ENCODE measurements at places on chromosomes 11 and 22.

GRCh38 chr11:6943131-6943530 is 16.9 kb downstream of the ZNF215 start:
- no peak for DNase-seq

GRCh38 chr11:15347969-15348734 is 233.4 kb downstream of the INSC start:
- no peak for DNase-seq

DNA sequence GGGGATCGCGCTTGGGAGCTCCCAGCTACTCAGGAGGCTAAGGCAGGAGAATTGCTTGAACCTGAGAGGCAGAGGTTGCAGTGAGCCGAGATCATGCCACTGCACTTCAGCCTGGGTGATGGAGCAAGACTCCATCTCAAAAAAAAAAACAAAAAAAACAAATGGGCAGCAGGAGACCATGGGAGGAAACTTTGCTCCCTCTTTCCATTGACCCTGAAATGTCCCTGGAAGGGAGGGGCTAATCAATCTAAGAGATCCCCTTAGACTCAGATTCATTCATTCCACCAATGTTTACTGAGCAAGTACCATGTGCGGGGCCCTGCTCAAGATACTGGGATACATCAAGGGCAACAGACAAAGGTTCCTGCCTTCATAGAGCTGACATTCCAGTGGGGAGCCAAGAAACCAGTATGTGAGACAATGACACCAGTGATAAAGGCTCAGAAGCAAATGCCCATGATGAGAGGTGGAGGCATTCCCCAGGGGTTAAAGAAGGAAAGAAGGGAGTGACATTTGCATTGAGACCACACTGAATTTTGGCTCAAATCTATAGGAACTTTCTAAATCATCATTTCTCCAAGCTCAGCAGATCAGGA is 37.7 kb upstream of the TFIP11 start:
- DNase-seq: no peak

DNA sequence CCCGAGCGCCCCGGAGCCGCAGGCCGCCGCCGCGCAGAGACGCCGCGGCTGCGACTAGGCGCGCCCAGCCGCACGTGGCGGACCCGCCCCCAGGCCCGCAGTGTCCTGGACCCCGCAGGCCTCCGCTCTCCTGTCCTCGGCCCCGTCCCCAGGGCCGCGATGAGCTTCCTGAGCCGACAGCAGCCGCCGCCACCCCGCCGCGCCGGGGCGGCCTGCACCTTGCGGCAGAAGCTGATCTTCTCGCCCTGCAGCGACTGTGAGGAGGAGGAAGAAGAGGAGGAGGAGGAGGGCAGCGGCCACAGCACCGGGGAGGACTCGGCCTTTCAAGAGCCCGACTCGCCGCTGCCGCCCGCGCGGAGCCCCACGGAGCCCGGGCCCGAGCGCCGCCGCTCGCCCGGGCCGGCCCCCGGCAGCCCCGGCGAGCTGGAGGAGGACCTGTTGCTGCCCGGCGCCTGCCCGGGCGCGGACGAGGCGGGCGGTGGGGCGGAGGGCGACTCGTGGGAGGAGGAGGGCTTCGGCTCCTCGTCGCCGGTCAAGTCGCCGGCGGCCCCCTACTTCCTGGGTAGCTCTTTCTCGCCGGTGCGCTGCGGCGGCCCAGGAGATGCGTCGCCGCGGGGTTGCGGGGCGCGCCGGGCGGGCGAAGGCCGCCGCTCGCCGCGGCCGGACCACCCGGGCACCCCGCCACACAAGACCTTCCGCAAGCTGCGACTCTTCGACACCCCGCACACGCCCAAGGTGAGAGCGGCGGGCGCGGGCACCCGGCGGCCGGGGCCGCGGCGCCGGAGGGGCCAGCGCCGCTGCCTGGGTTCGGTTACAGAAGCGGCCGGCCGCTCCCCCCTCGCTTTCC is 528 bp downstream of the WEE1 start:
- no peak for DNase-seq

- DNase-seq: no peak
Observed at GRCh38 chr11:19276859-19277808, 36.4 kb upstream of the E2F8 start.

DNA sequence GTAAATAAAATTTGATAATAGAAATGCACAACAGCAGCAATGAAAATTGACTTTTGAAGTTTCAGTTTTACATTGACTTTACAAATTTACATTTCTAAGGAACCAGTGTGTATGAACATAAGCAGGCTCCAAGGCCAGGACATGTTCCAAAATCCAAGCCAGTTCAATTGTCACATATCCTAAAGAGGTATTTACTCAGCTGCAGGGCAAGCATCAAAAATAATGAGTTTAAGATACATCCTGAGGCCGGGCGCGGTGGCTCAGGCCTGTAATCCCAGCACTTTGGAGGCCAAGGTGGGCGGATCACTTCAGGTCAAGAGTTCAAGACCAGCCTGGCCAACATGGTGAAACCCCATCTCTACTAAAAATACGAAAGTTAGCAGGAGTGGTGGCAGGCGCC is 39.0 kb upstream of the AKIP1 start:
- no peak for DNase-seq

- no peak for DNase-seq
Observed at GRCh38 chr11:68053981-68054812, 15.4 kb downstream of the TCIRG1 start.

DNA sequence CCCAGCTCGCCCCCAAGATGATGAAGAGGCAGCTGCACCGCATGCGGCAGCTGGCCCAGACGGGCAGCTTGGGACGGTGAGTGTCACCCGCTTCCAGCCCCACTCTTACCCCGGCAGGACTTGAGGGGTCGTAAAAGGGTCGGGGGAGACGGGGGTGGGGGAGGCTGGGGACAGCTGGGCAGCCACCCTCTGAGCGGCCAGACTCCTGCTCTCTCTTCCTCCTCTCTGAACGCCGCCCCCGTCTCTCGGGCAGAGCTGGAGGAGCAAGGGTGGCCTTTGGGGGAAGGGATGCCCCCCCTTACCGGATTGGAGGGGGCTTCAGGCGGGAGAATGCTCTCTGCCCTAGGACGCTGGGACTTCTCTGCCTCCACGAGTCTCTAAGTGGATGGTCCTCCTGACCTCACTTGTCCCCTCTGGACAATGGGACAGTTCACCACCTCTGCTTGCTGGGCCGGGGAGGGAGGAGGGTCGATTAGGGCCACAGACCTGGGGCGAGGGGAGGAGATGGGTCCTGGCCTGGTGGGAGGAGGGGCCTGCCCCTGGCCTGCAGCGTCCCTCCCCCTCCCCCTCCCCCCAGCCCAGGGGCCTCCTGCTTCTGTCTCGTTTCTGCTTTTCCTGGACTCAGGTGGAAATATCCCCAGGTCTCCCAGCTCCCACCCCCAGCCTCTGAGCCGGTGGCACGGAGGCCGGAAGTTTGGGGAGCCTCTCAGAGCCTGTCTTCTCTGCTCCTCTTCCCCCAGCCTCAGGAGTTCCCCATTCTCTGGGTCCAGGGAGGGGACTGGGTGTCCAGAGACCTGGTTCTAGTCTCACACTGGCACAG is 512 bp downstream of the SH3BP1 start:
- DNase-seq: peak; percentile 41

DNA sequence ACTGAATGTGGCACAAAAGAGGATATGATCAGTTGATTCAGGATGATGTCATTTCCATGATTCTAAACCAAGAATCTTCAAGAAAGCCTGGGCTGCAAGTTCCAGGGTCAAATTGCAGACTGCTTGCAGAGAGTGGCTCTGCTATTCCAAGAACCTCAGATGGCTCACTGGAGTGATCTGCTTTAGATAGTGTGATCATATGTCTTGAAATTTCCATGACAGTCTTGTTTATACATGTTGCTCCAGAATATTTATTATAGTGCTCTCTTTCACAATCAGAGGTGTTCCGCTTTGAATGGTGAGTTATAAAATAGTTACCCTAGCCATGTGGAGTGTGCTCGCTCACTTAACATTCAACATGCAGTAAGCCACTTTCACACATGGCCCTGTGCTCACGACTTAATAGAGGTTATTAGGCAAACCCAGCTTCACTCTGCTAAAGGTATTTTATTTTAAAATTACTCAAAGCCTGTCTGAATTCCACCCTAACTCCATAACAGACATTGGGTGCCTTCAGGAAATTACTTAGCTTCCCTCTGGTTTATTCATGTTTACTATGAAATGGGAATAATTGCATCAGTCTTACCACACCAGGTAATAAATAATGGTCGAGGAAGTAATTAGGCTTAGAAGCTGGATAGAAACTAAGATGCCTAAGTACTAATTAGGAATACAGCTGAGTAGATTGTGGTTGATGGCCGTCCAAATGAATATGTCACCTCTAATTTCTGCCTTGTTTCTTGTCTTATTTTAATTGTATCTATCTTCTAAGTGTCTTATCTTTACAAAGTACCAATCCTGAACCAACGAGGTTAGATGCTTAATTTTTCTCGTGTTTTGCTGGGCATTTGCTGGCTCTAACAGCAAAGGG is 187.9 kb downstream of the ETS1 start:
- DNase-seq: no peak

DNA sequence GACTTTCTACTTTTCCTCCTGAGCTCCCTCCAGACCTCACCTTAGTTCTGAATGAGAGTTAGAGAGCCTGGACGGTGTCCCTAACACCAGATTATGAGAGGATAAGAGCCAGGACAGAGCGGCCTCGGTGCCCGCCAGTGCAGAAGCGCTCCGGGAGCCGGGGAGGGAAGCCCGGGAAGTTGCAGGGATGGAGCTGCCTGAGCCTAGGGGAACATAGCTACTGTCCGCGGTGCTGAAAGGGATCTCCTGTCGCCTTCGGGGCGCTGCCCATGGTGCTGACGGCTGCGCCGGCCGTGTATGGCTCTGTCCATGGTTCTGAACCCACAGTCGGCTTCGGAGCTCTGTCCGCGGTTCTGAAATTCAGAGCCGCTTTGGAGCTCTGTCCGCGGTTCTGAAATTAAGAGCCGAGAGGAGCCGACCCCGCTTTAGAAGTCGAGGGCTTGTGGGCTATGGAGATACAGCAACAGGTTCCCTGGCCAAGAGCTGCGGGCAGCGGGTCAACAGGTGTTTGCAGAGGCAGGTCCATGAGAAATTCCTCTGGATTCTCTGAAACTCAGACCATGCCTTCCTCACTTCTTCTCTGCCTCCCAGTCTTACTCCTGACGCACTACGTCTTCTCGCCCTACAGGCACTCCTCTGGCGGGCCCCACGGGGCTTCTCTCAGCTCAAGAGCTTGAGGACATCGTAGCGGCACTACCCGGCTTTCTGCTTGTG is 814 bp downstream of the NPAS4 start:
- DNase-seq: peak; percentile 90

GRCh38 chr11:109772892-109773291 is 320.3 kb upstream of the ZC3H12C start:
- no peak for DNase-seq

DNA sequence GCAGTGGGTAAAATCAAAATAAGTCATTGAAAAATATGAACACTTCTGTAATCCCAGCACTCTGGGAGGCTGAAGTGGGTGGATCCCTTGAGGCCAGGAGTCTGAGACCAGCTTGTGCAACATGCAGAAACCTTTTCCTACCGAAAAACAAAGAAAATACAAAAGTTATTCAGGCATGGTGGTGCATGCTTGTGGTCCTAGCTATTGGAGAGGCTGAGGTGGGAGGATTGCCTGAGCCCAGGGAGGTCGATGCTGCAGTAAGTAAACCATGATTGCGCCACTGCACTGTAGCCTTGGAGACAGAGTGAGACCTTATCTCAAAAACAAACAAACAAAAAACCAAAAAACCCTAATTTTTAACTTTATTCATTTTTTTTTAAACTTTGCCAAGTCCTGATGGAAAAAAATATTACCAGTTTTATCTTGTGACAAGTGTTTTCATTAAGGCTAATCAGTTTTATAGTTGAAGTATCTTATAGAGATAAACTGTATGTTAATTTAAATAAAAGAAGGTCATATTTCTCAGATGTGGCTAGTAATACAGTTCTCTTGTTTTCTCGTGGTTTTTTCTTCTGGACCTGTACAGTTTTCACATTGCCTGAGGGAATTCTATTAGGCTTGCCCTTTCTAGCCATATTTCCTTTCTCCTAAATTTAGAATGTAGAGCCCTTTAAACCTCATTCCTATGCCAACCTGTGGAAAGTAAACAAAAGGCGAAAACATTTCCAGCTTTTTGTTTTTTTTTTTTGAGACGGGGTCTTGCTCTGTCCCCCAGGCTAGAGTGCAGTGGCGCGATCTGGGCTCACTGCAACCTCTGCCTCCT is 9.4 kb downstream of the HIPK3 start:
- no peak for DNase-seq

- DNase-seq: no peak
Observed at GRCh38 chr22:41288245-41288946, 2.4 kb upstream of the RANGAP1 start.

Measured in activated CD4-positive, alpha-beta memory T cell treated with anti-CD3 and anti-CD28 coated beads, Interleukin-2, amount 10 ng/mL, durations not matched to agents 7 days and 5 days (primary cell).